ENCODE measurements at places on chromosomes 6 and 20. TPM values are rescaled to one million over a fixed set of nuclear protein-coding genes. Genes with fewer than 3 reads are reported as not detected.

SALL4 gene
- total RNA-seq: 0.09 TPM

NKAIN2 gene
- total RNA-seq: 0.12 TPM

ADIG gene
- not detected for total RNA-seq

DNAAF9 gene
- total RNA-seq: 24.0 TPM
